ENCODE measurements at places on chromosomes 7 and 10. TPM values are rescaled to one million over a fixed set of nuclear protein-coding genes. Genes with fewer than 3 reads are reported as not detected.

DNA sequence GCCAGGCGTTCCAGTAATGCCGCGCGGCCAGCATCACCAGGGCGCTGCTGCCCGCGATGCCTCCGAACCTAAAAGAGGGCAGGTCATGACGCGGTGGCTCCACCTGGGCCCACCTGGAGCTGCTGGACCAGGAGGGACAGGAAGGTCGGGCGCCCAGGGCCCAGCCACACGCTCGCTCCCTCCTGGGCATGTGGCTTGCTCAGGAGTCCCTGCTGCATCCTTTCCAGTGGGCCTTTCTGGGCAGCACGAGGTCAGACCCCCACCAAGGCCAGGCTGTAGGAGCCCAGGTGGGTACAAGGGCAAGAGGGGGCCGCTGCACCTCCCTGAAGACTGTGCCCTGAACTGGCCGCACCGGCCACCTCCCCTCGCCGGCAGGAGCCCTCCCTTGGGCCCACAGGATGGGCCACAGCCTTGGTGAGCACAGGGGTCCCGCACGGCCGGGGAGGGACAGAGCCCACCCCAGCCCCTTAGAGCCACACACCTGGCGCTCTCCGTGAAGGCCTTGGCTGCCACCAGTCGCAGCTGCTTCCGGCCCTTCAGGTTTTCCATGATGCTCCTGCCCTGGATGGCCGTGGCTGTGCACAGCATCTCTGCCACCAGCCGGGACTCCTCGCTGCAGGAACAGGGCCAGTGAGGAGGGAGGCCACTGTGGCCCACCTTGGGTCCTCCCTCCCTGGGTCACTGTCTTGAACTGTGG is 43.2 kb downstream of the CFAP46 start:
- no peak for DNase-seq

- no peak for DNase-seq
Measured at GRCh38 chr10:3960496-3960895, 175.5 kb upstream of the KLF6 start.

- peak; percentile 5 for DNase-seq
Measured at GRCh38 chr7:141356161-141356560, 195.0 kb upstream of the AGK start.

DNA sequence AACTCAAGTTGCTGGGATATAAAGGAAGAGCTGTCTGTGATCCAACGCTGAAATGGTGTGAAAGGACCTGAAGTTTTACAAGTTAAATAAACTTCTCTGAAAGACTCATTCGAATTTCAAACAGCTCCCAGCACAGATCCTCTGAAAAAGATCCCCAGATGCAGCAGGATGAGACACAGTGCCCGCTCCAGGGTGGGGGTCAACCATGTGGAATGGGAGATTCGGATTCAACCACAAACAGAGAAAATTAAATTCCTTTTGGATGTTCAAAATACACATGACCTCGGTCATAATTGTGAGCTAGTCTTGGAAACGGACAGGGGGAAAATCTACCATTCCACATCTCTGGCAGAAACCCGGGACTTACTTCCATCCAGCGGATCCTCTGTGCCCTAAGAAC is 119.6 kb downstream of the PRKAG2 start:
- DNase-seq = no peak

DNA sequence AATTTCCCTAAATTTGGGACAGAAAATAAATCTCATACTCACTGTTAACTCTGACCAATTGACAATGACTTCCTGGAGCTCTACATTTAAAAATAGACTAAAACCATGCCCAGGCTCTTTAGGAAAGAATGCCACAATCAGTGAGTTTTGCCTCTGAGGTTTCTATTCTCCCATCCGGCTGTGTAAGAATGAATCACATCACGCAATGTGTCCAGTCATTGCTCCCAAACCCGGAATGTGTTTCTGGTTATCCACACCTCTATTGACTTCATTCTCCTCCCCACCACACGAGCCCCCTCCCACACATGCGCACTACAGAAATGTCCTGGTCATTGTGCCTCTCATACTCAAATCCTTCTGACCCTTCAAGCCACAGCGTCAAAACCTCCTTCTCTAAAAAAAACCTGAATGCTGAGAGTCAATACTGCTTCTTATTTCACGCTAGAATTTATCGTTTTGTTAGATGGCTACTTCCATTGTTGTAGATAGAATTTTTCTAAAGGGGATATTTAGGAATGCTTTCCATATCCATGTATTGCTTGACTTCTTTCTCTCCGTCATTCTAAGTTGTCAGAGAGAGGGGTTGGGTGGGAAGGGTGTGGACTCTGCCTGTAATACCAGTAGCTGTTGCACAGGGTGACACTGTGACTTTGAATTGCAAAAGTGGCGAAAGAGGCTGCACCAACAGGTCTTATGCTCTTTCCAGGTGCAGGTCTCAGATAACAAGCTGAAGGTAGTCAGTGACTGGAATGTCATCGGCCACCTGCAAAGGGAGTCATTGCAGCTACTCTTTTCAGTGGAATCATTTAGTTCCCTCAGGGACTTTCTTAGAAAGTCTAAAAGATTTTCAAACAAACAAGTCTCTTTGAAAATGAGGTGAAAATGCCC is 356.6 kb downstream of the PAXIP1 start:
- DNase-seq = no peak

PKD2L1 gene
- not detected for total RNA-seq

LRRC18 gene
- not detected for total RNA-seq

CHN2 gene
- total RNA-seq = 7.7 TPM

Data from PC-3 (cell line).